Astrocyte (in vitro differentiated cells and primary cell): ENCODE measurements at places on chromosomes 3 and 15.

DNA sequence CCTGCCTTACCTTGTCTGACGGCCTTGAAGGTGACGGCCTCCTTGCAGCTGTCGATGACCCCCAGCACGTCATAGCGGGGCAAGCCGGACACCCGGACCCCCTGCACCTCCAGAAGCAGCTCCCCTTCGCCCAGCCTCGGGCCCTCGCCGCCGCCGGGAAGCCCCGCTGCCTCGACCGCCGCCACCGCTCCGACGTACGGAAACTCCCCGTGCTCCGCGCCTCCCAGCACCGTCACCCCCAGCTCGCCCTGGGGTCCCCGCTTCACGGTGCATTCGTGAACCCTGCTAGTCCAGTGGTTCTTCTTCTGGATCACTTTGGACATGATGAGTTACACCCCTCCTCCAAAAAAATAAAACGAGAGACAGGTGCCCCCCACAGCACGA is 740 bp downstream of the MAGI1 start:
- no peak for DNase-seq

- no peak for DNase-seq
Observed at GRCh38 chr3:133880287-133880686, 15.4 kb downstream of the RAB6B start.

DNA sequence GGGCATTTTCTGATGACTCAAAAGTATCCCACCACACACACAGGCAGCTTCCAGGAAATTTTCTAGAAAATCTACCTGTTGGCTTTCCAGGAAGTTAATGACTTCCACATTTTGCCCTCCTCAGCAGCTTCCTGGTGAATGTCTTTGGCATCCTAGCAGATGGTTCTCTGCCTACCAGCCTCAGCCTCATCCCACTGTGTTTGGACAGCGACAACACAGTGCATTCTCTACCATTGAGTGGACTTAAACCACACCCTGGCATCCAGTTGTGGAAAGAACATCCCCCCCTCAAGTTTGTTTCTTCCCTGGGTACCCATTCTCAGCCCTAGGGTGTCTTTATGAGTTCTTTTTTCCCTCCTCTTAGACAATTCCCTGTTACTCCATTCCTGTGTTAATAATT is 50.8 kb upstream of the GADL1 start:
- DNase-seq: no peak

DNA sequence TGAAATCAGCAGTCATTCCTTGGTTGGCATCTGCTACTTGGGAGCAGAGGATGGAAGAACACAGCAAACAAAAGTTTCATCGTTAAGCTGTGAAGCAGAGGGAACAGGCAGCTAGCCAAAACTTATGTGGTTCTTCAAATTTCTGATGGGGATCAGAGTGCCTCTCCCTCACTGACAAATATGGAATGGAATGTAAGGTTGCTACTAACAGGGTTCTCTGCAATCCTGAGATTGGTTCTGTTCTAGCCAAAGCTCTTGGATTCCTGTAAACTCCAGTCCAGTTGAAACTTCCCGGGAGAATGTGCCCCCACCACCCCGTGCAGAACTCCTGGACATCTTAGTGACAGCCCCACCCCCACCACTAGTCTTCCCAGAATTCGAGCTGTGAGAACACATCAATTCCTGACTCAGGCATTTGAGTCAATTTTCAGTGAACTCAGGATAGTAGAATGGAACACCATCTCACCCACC is 55.9 kb upstream of the PHLDB2 start:
- DNase-seq: peak; percentile 100

DNA sequence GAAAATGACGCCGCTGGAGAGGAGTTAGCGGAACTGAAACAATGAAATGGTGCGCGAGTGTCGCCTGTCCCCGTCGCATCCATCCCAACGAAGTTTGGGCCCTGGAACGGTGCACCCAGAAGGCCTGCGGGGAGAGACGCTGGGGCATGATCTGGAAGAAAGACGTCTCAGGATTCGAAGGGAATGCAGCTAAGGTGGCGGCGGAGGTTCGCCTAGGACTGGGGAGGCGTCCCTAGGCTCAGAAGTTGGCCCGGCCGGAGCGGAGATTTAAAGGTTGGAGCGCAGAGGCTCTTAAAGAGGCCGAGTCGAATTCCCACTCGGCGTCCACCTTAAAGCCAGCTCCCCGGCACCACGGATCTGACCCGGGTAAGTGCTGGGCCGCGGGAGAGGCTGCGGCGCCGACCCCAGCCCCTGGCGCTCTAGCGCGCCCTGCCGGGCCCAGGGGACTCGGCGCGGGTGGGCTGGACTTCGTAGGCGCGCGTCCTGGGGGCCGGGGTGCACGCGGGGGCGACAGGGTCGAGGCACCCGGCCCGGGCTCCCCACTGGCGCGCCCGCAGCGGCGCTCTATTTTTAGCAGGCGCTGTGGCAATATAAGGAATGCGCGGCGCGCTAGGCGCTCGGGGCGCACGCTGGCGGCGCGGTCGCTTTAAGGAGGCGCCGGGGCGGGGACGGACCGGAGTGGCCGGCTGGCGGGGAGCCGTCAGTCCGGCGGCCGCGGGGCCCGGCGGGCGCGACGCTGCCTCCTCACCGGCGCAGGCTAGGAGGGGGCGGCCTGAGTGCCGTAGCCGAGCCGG is at the start of gene MRAS:
Gene MRAS, plus strand, starts transcription at position 620 of the 794 bp plus-strand sequence. CDS start 24,305 bp downstream, outside the sequence.
- DNase-seq: peak; percentile 73

GRCh38 chr3:68972358-68972979 is 40.1 kb upstream of the TAFA4 start:
- peak; percentile 23 for DNase-seq

DNA sequence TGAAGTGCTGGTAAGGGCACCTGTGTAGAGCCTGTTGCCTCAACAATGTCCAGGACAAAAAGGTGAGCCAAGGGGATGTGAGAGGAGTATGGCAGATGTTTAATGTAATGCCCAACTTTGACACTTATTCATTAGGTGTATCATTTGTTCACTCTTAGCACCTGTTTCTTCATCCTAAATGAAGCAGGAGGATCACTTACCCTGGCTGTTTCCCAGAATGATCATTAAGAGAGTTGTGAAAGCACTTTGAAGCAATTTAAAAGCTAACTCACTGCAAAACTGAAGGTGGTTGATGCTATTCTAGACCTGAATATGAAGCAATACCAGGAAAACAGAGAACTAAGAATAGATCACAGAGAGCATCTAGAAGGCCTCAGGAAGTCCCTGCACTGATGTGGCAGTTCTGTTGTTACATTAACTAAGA is 3.4 kb upstream of the HHLA2 start:
- no peak for DNase-seq

DNA sequence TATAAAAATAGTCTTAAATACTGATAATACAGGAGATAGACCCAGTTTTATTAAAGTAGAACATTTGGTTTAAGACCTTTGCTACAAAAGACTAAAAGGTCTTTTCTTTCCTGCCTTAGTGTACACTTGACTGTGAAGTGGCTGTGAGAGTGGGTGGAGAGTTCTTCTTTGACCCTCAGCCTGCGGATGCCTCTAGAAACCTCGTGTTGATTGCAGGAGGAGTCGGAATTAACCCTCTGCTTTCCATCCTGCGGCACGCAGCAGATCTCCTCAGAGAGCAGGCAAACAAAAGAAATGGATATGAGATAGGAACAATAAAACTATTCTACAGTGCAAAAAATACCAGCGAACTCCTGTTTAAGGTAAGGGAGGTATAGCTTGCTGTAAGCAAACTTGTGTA is 36.5 kb downstream of the OXNAD1 start:
- no peak for DNase-seq

DNA sequence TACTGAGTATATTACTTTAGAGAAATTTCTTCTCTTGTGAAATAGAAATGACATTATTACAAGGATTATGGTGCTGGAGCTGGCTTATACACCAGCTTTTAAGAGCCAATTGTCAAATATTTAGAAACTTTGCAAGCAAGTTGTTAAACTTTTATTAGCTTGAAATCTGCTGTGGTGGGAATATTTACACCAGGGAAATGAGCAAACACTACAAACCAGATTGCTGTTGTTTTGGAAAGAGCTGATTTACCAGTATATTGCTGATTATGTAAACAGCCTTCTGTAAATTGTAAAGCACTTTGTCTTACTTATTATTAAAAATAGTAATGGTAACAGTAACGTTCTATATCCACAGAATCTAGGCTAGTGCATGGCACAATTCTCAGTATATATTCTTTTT is 61.5 kb downstream of the MAP3K13 start:
- DNase-seq: no peak

DNA sequence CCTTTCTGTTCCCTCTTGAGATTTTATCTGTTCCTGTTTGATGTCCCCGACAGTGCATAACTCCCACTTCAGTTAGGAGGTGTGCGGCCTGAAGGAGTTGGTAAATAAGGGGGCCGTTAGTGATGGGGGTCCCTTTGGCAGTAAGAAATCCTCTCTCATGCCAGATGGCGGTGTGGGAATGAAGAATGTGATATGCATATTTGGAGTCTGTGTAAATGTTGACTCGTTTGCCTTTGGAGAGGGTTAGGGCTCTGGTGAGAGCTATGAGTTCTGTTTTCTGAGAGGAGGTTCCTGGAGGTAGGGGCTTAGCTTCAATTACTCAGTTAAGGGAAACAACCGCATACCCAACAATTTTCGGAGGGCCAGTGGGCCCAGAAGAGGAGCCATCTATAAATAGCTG is 38.8 kb upstream of the RNF7 start:
- no peak for DNase-seq

DNA sequence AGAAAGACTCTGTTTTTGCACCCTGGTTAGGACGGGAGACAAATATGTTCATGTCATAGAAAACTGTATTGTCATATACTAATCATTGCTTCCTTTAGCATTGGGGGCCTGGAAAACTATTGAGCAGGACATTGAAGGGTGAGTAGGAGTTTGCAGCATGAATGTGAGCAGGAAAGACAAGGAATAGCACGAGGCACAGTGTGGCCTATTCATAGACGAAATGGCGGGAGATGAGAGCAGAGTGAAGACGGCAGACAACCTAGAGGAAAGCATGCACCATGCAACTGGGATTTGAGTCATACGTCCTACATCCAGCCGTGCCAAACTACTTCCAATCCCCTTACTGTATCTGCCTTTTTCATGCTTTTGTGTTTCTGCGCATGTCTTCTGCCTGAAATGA is 508.1 kb downstream of the NTRK3 start:
- no peak for DNase-seq

GRCh38 chr3:16124636-16125035 is 49.8 kb upstream of the GALNT15 start:
- peak; percentile 100 for DNase-seq

GRCh38 chr3:181901626-181902025 is 189.9 kb downstream of the SOX2 start:
- no peak for DNase-seq

DNA sequence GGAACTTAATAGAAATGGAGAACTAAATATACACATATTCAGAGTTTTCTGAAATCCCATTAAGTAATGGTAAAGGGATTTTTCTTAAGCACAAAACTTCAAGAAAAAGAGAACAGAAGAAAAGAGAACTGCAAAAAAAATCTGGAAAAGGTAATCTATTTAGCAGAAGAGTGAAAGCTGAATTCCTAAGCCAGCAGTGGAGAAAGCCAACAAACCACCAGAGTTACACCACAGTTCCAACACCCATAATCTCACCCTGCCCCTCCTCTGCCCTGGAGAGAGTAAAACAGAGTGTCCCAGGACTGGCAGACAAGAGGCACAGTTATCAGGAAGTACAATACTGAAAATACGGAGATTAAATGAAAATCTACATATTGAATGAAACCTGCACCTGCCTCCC is 29.4 kb downstream of the TP53BP1 start:
- peak; percentile 29 for DNase-seq

DNA sequence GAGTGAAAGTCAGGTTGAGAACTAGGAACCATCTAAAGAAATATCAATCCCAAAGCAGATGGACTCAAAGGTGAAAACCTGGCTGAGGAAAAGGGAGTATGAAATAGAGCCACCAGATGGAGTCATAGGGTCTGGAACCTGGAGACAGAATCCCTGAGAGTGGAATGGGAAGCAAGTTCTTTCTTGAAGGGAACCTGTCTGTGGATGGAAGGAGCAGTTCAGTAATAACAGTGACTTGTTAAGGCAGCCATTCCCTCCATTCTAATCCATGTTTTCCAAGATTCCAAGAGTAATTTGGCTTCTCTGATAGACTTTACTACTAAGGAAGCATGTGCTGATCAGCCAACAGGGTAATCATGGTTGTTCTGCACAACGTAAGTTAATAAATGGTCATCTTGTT is 22.5 kb upstream of the AQP9 start:
- peak; percentile 0 for DNase-seq

DNA sequence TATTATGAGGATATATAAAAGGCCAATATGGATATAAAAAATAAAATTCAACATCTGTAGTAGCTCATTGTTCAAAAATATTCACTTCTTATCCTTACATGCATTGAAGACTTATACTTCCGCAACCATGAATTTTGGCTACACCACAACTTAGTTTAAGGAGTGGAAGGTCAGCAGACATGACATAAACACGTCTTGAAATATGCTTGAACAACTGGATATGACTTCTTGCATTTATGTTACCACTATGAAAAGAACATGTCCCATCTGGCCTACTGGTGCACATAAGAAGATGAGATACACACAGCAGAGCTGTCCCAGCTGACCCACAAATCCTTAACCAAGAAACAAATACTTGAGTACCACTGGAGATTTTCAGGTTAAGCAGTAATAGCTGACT is 52.1 kb downstream of the MYO9A start:
- no peak for DNase-seq

DNA sequence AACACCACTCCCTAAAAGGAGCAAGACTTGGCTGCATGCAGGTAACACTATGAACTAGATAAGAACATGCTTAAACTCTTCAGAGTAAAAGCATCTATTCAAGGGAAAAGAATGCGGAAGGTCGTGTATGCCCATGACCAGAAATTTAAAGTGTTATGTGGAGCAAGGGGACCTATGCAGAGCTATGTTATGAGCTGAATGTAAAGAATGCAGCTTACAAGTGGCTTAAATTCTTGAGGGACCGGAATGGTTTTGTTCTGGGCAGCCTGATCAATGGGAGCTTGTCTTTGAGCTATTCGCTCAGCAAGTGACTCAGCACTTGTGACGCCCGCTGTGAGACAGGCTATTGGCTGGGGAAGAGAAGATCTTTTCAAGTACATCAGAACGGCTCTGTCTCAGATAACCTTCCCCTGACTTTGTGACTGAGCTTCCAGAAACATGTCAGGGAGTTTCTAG is 367.5 kb upstream of the THBS1 start:
- DNase-seq: peak; percentile 100

- no peak for DNase-seq
Observed at GRCh38 chr3:177051411-177051810, 145.9 kb downstream of the TBL1XR1 start.

- peak; percentile 66 for DNase-seq
Observed at GRCh38 chr15:69758810-69759790, 306.5 kb downstream of the RPLP1 start.

GRCh38 chr3:187902041-187902471 is 156.8 kb upstream of the BCL6 start:
- no peak for DNase-seq
